ENCODE measurements at places on chromosomes 13 and 19.

- DNase-seq = no peak
These were observed 1.5 kb upstream of the ECH1 start for GRCh38 chr19:38833092-38833425.

- DNase-seq = peak; percentile 69
These were observed 3.4 kb downstream of the BBC3 start for GRCh38 chr19:47227352-47228167.

DNA sequence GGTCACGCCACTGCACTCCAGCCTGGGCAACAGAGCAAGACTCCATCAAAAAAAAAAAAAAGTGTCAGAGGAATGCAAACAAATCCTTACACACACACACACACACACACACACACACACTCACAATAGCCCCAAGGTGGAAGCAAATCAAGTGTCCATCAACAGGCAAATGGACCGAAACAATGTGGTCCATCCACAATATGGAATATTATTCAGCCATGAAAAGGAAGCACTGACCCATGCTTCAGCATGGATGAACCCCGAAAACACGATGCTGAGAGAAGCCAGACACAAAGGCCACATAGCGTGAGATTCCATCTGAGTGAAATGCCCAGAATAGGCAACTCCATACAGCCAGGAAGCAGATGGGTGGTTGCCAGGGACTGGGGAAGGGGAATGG lies 16.5 kb upstream of the KLF2 start:
- no peak for DNase-seq

- no peak for DNase-seq
These were observed 5.7 kb upstream of the LRRC4B start for GRCh38 chr19:50573741-50574461.

DNA sequence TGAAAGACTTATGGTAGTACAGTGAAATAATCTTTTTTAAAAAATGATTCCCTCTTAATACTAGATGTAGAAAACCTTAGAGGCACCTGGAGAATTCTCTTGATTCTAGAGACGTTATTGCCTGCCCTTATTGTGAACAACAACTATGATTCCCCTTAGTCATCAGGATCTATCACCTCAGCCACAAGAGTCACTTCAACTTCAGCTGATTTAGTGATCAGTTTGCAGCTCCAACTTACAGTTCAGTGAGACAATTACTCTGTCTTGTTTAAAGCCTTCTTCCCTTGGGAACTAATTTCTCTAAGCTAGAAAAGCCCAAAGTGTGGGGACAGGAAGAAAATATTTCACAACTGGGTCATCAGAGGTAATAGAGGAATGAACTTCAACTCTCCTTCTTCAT lies 254.3 kb upstream of the SLITRK1 start:
- no peak for DNase-seq

DNA sequence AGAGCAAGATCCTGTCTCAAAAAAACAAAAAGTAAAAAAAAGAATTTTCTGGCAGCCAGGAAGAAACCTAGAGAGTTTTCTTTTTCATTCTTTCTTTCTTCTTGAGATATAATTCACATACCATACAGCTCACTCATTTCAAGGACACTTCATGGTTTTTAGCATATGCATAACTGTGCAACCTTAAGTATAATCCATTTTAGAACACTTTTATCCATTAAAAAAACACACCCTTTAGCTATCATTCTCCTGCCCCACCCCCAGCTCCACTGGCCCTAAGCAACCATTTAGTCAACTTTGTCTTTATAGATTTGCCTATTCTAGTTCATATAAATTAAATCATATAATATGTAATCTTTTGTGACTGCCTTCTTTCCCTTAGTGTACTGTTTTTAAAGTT lies 8.1 kb upstream of the IPO5 start:
- DNase-seq = no peak

GRCh38 chr19:12841094-12841493 lies 2.8 kb downstream of the MAST1 start:
- DNase-seq = peak; percentile 54

DNA sequence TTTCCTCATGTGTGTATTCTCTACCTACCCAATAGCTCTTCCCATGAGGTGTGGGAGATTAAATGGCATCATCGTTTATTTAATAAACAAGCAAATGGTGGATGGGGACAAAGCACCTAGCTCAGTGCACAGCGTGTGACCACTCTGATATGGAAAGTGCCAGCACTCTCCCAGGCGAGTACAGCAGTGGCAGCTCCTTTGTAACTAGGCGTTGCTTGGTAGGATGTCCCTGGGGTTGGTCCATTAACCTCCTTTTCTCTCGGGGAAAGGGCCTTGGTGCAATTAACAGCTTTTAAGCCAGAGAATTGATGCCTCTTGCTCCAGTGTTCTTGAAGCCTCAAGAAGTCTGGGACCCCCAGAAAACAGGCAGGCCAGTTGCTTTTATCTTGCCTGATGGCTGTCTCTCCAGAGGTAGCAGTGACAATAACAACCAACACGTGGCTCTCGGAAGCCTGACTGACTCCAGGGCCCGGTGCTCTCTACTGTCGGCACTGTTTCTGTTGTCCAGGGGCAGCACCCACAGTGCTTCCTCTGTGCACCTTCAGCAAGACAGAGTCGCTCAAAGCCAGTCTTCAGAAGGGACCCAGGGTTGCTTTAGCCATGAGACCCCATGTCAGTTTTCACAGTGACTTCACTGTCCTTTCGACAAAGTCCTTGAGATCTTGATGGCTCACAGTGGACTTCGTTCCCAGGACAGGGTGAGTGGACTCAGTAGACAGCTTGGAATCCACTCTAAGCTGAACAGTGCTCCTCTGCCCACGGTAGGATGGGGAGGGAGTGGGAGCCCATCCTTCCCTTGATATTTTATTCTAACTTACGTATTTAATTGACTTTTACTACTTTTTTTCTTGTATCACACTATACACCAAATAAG lies 33.9 kb upstream of the NPAS1 start:
- no peak for DNase-seq

Measured in stimulated activated CD8-positive, alpha-beta memory T cell treated with anti-CD3 and anti-CD28 coated beads, Interleukin-4, amount 100 ng/mL, for 48 hours (primary cell).